AG08395 (cell line): ENCODE measurements at places on chromosomes 3 and 15.
A peak's percentile ranks its signal among the peaks of the same experiment; 100 is the strongest.

DNA sequence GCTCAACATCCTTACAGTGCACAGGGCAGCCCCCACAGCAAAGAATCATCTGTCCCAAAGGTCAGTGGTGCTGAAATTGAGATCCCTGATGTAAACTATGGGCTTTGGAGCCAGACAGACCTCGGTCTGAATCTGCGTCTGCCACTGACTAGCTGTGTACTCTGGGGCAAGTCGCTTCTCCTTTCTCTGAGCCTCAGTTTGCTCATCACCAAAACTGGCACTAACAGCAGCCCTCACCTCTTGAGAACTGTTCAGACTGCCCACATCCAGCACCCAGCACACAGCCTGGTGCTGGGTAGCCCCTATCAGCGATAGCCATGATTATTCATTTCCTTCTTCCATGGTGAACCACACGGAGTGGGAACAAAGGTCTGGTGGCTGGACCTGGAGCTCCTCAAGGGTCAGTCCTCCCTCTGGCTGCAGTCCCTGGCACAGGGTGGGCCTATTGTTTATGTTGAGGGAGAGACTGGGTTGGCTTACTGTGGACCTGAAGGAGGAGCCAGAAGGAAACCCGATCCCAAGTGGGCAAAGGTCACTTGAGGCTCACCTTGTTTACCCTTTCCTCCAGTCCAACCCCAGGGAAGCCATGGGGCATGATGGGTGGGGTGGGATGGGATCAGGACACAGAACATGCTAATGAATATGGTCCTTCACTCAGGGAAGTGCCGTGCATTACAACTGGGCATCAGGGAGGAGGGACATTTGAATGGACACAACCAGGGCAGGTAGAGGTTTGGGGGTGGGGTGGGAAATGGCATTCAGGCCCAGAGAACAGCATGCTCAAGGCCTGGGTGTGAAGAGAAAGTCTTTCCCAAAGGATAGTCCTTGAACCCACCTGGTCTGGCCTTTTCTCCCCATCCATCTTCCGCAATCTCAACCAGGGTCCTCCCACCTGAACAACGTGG lies 1.6 kb upstream of the PRKCD start:
- DNase-seq, result no peak

GRCh38 chr15:75170711-75171341 lies 30.9 kb upstream of the C15orf39 start:
- no peak for DNase-seq

DNA sequence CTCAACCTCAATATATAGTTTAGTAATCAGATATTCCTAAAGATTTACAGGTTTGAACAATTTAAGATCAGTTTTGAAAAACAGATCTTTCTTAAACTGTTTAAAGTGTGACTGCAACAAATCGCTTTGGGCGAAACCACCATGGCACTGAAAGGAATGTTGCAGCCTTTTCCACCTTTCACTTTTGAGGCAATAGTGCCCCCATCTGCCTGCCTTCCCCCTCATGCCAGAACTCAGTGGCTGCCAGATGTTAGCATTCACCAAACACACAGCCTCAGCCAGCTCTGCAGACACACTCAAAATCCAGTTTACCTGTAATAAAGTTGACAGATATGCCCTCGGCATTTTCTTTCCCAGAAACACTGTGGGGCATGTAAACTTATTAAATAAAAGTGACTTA lies 3.3 kb downstream of the LYSMD4 start:
- DNase-seq, result peak; percentile 58

- no peak for DNase-seq
These were observed 12.5 kb downstream of the RAB27A start for GRCh38 chr15:55277116-55277564.

- DNase-seq, result no peak
These were observed 333.4 kb upstream of the THRB start for GRCh38 chr3:24828011-24828410.

DNA sequence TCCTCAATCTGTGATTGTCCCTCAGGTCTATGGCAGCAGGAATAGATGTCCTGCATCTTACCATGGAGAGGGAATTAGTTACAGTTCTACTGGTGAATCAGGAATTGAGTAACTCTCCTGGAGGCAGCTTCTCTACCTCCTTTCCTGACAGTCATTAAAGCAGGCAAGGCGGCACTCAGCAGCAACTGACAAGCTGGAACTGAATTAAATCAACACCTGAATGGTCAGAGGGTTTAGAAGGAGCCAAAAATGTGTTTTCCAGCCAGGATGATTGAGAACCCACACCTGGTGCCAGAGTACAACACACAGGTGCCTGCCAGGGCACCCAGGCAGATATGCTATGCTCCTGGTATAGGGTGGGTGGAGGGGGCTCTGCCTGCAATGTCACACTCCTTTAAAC lies 43.1 kb upstream of the TIPARP start:
- DNase-seq, result no peak

DNA sequence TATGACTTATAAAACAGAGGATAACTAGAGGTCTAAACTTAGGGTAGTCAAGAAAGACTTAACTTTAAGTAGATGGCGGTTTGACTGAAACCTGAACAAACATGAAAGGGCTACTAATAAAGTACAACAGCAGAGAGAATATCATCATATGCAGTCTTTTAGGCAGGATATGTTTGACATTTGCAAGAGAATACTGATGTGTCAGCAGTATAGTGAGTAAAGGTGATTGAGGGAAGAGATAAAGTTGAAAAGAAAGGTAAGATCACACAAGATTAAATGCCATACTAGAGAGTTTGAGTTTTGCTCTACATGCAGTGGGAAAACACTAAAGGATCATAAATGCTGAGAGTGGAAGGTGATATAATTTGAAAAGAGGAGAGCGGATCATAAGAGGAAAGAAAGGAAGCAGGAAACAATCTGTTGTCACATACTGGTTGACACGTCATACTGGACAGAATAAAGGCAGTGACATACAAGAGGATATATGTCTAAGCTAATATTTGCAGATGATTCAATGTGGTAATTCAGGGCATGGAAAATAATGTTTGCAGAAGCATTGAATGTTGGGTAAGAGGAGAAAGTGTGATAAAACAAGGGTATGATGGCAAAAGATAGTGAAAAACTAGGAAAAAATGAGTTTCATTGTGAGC lies 223.0 kb downstream of the EPHA6 start:
- no peak for DNase-seq

- no peak for DNase-seq
These were observed 22.0 kb downstream of the CPEB1 start for GRCh38 chr15:82625136-82625535.

- peak; percentile 93 for DNase-seq
These were observed at the start of gene ZBTB38 for GRCh38 chr3:141368062-141368924. TSS of gene ZBTB38 (plus strand) at chr3:141368504. CDS start at chr3:141442389, 73,885 bp downstream.

DNA sequence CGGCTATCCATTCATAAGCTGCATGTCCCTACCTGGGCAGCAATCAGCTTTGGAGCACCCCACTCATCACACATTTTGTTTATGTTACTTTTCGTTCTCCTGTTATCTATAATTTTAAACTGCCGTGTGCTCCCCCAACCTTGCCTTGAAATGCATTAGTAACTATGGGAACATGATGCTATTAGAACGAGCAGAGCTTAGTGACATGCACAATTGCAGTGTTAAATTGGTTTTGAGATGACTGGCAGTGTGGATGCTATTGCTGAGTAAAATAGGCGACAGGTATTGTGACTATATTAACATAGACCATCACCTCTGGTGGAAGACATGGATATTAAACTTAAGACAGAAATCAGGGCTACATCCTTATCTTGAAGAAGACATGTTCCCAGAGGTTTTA lies 191.6 kb downstream of the KCNAB1 start:
- DNase-seq, result no peak

DNA sequence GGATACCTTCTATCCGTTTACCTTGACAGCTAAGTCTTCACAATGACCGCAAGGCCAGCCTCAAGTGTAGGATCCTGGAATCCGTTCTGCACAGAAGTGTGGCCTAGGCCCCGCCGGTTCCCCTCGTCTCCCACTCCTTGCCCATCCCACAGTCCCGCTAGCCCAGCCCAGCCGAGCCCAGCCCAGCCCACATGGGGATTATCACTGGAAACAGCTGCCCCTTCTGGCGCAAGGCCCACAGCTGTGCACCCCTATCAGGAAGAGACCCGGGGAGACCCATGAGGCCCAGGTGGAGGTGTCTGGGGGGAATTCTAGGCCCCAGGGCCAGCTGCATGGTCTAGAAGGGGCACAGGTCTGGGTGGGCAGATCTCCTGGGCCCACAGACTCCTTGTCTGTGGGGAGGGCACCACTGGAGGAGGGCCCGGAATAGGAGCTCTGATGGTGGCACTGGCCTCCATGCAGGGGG lies 27.9 kb upstream of the KLF13 start:
- DNase-seq, result no peak

DNA sequence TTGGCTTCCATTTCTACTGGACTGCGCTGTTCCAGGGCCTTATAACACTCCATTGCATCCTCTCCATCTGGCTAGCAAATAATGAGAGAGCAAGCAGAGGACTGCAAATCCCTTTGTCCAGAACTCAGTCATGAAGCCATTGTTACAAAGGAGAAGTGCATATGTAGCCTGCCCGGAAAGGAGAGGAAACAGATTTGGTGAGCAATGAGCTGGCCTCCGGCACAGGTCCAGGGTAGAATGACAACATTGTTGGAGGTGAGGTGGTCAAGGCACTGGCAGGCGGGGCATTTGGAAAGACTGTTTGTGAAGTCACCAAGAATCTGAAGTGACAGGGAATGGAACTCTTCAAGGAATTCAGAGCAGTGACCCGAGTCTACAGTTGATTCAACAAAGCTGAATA lies 25.0 kb upstream of the ATP1B3 start:
- DNase-seq, result no peak

DNA sequence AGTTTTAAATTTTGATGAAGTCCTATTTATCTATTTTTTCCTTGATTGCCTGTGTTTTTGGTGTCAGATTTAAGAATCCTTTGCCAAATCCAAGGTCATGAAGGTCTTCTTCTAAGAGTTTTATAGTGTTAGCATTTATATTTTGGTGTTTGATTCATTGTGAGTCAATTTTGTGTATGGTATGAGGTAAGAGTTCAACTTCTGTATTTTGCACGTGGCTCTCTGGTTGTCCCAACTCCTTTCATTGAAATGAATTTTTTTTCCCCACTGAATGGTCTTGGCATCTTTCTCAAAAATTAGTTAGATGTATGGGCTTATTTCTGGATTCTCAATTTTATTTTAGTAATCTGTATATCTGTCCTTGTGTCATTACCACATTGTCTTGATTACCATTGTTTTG lies 57.1 kb upstream of the STRIT1 start:
- no peak for DNase-seq

DNA sequence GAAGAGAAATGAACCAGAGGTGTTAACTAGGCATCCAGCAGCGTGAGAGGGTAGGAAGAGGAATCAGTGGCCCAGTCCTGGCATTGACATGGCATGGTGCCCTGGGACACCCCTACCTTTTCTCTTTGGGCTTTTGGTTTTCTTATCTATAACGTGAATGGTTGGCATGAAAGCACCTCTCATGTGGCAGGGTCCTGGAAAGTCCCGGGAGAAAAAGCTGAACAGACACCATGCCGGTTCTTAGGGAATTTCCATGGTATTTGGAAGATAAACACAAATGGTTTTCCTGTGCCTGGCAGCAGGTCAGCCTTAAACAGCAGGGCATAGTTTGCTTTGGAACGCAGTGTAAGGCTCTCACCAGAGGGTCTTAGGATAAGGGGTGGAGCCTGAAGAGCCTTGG lies 15.4 kb downstream of the ARNT2 start:
- no peak for DNase-seq

- DNase-seq, result no peak
These were observed 157.8 kb downstream of the MECOM start for GRCh38 chr3:169505577-169506230.

DNA sequence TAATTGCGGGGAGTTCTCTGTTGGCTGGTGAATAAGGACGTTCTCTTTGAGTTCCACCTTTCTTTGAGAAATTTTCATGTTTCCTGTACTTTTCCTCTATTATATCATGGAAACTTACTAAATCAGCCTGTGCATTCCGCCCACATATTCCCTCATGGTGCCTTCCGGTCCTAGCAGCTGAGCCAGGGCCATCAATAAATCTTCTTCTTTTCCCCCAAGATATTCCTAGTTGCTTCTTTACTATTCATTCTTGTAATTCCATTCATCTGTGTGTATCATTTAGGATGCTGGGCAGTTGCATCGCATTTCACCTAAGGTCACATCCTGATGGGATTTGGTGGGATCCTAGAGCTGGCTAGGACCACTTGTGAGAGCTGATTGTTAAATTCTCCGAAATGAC lies 139.2 kb downstream of the RBMS3 start:
- DNase-seq, result peak; percentile 8

DNA sequence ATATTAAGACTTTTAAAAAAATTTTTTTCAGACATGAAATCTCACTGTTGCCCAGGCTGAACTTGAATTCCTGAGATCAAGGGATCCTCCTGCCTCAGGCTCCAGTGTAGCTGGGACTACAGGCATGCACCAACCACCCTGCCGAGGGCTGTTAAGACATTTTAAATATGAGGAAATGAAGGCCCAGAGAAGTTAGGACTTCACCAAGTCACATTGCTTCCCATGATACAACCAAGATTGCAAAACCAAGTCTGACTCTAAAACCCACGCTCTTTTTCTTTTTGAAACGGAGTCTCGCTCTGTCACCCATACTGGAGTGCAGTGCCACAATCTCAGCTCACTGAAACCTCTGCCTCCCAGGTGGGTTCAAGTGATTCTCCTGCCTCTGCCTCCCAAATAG lies 28.0 kb downstream of the PTPN9 start:
- no peak for DNase-seq

GRCh38 chr3:192905980-192906678 lies 11.5 kb downstream of the MB21D2 start:
- no peak for DNase-seq

DNA sequence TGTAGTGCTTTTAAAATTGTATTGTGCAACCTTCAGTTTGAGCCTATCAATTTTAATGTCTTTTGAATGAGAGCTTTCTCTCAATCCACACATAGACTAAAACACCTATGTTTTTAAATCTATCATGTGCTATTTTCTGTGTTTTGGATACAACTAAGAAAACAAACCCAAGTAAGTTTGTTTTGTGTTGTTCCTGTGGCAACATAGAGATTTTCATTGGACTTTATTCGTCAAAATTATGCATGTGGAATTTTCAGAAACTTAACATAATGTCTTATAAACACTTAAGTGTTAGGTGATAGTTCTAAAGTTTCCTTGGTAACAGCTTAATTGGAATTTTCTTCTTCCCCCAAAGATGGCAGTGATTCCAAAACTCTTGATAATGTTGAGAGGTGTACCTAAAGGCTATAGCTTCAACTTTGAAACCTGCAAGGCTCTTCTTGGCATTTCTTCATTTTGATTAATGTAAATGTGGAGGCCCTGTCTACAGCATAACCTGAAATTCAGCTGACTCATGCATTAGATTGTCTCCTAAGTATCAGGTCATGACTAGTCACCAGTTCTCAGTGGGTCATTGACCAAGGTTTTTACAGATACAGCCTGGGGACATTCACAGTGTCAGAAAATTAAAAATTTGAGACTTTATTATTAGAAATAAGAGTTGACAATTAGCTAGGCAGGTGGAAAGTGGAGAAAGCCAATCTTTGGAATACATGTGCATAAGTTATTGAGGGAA lies 44.4 kb downstream of the COL6A5 start:
- no peak for DNase-seq

DNA sequence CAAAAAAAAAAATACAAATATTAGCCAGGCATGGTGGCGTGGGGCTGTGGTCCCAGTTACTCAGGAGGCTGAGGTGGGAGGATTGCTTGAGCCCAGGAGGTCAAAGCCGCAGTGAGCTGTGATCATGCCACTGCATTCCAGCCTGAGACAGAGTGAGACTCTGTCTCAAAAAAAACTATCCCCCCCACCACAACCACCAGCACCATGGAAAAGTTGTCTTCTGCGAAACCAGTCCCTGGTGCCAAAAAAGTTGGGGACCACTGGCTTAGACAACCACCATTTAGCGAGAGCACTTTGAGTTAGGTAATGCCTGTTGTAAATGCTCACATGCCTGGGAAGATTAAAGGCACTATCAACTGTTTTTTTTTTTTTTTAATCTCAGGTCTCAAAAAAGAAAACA lies 15.4 kb downstream of the ARHGAP31 start:
- no peak for DNase-seq
